Bronchial epithelial cell (primary cell): ENCODE measurements at places on chromosomes 5 and 9.
A peak's percentile ranks its signal among the peaks of the same experiment; 100 is the strongest.

DNA sequence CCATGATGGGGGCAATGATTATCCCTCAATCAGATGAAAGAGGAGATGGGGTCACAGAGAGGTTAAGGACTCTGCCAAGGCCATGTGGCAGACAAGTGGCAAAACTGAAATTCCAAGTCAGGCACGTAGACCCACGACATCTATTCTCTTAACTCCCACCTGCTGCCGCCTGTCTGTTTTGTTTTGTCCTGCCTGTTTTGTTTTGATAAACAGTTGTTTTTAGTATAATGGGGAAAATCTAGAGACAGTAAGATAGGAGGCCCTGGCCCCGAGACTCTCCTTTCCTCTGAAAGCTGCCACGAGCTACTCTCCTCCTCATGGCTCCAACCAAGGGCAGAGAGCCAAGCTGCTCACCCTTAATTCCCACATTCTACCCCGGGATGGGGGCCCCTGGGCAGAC is 4.9 kb downstream of the FSTL4 start:
- no peak for DNase-seq

DNA sequence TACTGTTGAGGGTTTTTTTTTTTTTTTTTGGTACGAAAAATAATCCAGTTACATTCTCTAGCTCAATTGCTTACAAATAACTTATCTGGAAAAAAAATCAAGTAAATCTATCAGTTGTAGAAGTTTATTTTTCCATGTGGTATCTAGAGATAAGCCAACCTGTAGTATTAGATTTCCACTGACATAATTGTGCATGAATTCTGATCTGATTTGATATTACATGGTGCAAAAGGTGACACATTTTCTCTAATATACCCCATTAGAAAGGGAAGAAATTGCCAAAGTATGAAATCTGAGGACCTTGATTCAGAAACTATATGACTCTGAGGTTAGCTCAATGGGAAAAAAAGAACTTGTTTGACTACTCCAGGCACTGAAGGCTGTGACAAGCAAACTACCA is 141.5 kb downstream of the SLF1 start:
- no peak for DNase-seq

DNA sequence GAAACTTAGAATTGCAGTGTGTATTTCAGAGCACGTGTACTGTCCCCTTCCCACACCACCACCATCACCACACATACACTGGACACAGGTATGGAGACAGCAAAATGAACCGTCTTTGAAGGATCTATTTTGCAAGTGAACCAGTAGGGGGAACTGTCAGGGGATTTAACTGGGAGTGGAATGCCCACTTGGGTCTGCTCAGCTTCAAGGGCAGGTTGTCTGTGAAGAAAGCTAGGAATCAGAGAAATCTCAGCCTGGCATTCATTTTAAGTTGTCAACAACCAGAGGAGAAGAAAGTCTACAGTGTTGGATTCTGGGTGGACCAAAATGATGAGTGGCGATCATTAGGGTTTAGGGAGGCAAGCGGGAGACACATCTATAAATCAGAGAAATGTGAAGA is 147.0 kb downstream of the DCP2 start:
- no peak for DNase-seq

DNA sequence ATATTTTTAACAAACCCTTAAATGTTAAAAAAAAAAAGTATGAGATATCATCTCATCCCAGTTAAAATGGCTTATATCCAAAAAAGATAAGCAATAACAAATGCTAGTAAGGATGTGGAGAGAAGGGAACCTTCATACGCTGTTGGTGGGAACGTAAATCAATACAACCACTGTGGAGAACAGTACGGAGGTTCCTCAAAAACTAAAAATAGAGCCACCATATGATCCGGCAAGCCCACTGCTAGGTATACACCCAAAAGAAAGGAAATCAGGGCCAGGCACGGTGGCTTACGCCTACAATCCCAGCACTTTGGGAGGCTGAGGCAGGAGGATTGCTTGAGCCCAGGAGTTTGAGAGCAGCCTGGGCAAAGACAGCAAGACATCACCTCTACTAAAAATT is 3.0 kb downstream of the MTMR12 start:
- no peak for DNase-seq

GRCh38 chr9:81097131-81097847 is 592.1 kb downstream of the TLE1 start:
- no peak for DNase-seq

GRCh38 chr9:114250235-114250568 is 72.7 kb upstream of the ORM1 start:
- no peak for DNase-seq

DNA sequence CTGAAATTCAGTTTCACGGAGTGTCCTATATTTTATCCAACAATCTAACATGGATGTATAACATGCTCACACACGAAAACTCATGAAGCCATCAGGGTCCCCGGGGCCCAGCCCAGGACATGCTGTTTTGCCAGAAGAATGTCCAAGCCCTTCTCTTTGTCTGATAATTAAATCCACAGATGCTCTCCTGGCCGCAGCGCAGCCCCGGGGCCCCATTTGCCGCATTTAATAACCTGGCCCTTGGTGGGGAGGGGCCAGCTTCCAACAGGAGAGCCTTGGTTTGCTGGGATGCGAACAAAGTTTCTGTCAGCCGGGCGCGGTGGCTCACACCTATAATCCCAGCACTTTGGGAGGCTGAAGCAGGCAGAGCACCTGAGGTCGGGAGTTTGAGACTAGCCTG is 30.0 kb downstream of the PLPP7 start:
- DNase-seq = no peak

- DNase-seq = peak; percentile 38
Observed at GRCh38 chr9:112705768-112706427, 12.0 kb downstream of the INIP start.

DNA sequence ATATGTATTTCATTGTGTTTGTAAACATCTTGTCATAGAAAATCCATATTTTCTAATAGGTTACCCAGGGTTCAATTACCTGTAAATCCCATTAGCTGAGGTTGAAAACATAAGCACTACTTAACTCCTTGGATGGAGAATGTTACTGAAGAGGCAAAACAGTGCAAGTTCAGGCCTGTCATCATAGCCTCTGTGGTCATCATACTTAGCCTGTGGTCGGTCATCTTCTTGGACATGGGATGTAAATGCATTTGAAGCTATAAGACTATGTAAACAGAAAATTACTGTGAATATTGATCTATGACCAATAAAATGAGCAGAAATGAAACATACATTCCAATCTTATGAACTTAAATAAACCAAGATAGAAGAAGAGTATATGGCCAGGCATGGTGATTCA is 164.7 kb downstream of the CHSY3 start:
- peak; percentile 50 for DNase-seq

DNA sequence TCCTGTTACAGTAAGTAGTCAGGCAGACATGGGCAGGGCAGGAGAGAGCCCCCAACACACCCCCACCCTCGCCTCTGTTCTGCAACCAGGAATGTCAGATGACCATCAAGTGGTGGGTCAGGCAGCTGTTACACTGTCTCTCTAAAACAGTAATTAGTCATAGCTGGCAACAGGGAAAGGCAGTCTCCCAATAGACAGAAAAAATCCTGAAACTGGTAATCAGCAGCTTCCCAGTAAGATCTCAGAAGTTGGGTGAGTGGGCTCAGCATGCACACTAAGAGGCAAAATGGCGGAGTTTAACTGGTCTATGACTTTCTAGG is 90.2 kb downstream of the C5orf15 start:
- no peak for DNase-seq

DNA sequence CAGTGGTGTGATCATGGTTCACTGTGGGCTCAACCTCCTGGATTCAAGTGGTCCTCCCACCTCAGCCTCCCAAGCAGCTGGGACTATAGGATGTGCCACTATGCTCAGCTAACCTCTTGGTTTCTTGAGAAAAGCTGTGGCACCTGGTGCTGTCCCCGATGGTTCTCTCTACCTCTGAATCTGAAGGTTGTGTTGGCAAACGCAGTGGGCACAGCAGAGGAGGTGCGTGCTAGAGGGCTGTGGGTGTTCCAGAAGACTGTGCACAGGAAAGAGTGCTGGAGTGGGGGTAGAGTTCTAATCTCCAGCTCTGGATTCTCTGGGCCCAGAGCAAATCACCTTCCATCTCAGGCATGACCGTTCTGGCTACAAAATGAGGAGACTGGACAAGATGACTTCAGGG is 12.5 kb downstream of the RGS3 start:
- DNase-seq = no peak

DNA sequence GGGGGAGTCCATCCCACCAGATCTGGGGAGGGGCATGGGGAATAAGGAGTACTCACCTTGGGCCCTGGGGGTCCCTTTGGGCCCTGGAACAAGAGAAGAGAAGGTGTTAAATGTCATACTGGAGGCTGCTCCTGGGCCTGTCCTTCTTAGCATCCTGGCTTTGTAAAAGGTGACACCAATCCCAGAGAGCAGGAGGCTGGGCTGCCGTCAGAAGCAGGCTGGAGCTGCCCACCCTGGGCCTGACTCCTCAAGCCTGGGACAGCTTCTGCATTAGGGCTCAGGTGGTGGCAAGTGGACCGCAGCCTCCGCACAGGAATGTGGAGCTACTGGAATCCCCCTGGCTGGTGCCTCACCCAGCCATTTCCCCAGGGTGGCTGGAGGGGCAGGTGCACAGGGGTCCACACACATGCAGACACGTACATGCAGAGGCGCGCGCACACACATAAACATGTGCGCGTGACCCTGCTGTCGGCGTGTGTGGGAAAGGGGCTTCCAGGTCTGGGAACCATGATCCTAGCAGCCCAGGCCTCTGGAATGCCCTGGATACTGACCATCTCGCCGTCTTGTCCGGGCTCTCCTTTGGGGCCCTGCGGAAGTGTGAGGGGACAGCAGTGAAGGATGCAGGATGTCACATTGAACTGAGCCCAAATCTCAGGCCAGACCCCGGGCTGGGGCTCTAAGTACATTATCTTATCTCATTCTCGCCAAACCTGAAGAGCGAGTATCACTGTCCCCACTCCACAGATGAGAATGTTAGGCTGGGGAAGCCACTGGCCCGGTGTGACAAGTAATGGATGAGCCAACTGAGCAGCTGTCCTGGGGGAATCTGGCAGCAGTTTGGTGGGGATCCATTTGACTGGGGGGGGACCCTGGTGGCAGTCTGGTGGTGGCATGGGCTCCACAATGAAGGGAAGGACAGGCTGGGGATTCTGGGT is 29.3 kb upstream of the PHYKPL start:
- no peak for DNase-seq

GRCh38 chr9:36637491-36638270 is 65.0 kb downstream of the MELK start:
- no peak for DNase-seq

- DNase-seq = no peak
Observed at GRCh38 chr5:172857982-172858381, 23.9 kb downstream of the ERGIC1 start.

- DNase-seq = no peak
Observed at GRCh38 chr9:34426347-34427074, 31.9 kb downstream of the FAM219A start.

DNA sequence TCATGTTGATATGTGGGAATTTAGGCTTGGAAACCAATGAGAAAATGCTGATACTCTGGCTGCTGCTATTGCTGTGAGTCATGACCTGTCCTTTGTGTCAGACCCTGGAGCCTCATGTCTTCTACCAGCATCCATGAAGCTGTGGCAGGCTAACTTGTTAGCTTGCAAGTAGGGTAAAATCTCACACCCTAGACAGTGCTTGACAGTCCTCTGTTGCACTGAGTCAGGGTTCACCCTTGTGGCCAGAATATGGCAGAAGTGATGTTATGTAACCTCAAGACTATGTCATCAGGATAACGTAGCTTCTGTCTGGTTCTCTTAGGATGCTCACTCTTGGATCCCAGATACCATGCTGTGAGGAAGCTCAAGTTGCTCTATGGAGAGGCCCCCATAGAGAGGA is 110.8 kb downstream of the LHX2 start:
- DNase-seq = no peak

GRCh38 chr9:9108641-9109040 is 1309.1 kb upstream of the DMAC1 start:
- DNase-seq = no peak

GRCh38 chr9:116662646-116663310 is 24.3 kb upstream of the TRIM32 start:
- no peak for DNase-seq

DNA sequence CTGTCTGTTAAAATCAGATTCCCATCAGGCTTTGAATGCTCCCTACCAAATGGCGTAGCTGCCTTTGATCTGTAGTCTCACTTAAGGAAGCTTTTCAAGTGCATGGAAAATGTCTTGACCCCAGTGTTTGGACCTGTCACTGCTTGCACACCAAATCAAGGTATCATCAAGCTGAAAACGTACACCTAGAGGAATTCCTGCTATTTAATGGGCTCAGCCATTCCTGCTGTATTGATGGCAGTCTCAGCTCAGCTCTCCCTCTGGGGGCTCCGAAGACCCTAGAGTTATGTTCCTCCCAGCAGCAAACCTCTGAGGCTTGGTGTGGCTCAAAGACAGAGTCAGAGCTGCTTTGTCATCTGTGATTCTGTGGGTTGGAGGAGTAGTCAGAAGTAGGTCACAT is 63.5 kb downstream of the PGM5 start:
- no peak for DNase-seq

- DNase-seq = no peak
Observed at GRCh38 chr5:124634228-124634739, 112.2 kb downstream of the ZNF608 start.

DNA sequence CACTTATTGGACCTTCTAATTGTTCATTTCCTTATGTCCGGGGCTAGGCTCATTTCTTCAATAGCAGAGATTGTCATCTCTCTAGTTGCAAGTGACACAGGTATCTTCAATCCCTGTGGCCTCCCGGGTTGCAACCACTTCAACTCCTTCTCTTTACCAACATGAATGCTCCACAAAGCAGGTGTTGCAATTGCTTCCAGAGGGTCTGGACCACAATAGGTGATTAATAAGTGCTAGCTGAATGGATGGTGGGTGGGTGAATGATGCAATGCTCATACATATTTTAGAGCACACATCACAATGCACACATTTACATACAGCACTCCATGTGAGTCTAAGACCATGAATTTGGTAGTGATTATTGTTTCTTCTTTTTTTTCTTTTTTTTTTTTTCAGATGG is 2.6 kb downstream of the CEMIP2 start:
- peak; percentile 94 for DNase-seq

DNA sequence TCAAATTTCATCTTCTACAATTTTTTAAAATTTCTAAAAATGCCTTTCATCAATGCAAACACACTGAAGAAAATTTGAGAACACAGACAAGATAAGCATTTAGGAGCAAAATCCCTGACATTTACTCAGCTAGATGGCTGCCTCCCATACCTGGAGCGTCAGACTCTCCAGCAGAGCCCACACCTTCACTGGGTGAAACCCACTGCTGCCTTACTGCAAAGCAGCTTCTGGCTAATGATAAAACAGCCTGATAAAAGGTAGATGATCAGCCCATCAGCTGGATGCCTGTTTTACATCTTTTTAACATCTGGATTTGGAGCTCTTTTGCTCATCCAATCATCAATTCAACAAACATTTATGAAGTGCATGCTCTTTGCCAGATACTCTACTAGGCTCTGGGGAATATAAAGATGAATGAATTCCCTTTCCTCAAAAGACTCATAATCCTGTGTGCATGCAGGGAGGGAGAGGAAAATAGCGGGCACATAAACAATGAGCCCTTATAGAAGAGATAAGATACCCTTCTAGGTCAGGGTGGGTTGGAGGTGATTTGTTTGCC is 271.2 kb downstream of the SAXO1 start:
- no peak for DNase-seq
